HS-5 (cell line): ENCODE measurements at places on chromosomes 12 and 14.
A peak's percentile ranks its signal among the peaks of the same experiment; 100 is the strongest.

- no peak for DNase-seq
Measured at GRCh38 chr14:22919601-22919921, 612 bp upstream of the RBM23 start.

GRCh38 chr14:93311082-93311481 lies 21.8 kb downstream of the BTBD7 start:
- DNase-seq, result no peak

DNA sequence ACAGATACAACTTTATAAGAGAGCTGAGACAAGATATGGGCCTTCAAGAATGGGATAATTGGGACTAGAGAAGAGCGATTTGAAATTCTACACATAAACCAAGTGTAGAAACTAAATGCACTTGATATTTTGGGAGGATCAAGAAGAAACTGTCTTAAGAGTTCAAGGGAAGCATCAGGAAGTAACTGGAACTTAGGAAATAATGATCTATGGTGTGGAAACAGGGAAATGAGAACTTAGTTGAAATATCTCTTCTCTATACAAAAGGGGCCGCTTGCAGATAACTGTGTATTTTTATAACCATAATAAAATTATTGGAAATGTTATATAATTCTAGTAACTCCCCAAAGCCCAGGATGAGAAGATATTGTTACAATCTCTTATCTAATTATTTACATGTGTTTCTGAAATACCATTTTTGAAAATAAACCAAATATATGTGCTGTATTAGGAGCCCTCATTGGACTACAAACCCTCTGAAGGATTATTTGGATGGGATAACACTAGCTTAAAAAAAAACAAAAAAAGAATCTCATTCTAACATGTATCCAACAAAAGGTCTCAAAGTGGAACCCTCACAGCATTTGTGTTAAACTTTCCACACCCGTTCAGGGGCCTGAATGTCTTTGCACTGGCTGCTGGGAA lies 84.7 kb upstream of the FLRT2 start:
- no peak for DNase-seq

DNA sequence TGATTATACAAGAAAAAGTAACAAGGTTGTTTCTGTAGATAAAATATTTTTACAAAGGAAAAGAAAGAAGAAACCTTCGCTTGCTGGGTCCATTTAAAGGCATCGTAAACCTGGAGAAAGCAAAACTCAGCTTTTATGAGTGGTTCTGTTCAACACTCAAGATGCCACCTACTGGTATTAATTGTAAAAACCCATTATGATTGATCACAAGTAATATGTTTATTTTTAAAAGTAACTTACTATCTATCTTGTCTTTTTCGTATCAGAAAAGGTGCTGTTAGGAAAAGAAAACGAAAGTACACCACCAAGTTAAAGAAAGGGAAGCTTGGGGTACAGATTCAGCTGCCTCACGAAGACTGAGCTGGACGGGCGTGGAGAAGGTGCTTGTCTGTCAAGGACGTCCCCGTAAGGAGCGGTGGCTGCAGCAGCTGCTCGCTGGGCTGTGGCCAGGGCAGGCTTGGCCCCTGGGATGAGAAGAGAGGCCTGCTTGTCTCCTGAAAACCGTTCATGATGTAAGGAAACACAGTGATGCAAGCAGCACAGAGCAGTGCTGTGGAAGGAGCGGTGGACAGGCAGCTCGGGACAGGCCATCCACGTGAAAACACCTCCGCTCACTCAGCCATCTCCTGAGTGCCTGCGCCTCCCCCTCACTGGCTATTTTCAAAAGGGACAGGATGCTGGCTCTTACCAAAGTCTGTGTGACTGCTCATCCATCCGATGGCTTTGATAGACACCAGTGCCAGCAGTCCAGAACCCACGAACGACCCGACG lies 25.0 kb downstream of the SLC15A4 start:
- DNase-seq, result no peak

DNA sequence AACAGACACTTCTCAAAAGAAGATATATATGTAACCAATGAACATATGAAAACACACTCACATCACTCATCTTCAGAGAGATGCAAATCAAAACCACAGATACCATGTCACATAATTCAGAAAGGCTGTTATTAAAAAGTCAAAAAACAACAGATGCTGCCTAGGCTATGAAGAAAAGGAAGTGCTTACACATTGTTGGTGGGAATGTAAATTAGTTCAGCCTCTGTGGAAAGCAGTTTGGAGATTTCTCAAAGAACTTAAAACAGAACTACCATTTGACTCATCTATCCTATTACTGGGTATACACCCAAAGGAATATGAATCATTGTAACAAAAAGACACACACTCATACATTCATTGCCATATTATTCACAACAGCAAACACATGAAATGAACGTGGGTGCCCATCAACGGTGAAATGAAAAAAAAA lies 35.1 kb downstream of the EIF2S3B start:
- DNase-seq, result peak; percentile 70

DNA sequence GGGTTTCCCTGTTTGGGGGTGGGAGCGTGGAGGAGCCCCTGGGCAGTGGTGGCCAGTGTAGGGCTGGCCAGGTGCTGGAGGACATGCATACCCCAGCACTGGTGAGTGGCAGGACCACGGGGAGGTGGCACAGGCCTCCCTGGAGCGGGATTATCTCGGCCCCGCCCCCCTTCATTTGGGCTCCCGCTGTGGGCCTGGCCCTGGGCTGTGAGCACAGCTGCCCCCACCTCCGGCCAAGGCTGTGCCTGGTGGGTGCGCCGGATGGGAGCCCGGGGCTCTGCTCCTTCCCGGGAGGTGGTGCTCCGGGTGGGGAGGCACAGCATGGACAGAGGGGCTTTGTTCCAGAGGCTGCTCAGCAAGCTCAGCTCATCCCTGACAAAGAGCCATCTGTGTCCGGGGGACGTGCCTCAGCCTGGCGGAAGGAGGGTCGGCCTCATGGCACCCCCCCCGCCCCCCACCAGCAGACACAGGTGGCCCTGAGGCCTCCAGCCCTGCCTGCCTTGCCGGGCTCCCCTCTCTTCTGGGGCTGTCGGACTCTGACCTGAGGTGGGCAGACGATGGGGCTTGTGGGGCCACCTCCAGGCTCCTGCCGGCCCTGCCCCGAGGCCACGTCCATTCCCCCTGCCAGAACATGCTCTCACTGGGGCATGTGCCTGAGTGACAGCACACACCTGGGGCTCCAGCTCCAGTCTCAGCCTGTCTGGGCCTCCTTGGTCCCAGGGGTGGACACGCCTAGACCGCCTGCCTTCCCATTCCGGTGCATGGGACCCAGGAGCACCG lies 8.4 kb downstream of the TEDC1 start:
- DNase-seq, result no peak

- DNase-seq, result no peak
Measured at GRCh38 chr12:11460343-11461023, 65.1 kb upstream of the PRB2 start.

DNA sequence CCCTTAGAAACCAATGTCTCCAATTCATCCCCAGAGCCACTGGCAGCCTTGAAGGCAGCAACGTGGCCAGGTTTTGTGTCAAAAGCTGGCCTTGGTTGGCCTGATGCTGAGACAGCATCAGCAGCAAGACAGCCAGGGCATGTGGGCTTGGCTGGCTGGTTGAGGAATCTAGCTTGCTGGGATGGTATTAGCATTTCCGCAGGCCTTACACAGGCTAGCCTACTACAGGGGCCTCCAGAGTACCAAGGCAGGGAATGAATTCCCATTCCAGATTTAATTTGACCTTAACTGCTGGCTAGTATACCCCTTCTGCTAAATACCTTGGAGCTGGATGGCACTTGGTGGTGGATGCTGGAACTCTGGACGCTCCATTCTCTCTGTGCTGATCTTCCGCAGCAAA lies 15.8 kb downstream of the NGDN start:
- DNase-seq, result no peak

DNA sequence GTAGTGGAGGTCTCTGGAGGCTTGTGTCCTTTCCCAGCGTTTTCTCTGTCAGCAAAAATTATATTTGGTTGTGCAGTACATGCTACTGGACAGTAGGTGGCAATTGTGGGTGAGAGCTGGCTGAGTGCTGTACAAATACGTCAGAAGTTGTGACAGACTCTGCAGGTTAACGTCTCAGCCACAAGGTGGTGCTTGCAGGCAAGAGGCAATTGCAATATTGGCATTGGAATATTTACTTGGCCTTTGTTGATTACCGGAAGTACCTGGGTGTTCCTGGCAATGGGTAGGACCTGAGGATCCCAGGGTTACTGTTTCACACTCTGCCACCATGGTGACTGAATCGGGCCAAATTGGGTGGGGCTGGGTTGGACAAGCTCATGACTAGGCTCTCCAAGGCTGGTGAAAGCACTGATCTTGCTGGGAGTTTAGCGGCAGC lies 333.9 kb upstream of the LMO3 start:
- peak; percentile 47 for DNase-seq

- no peak for DNase-seq
Measured at GRCh38 chr14:76169776-76170175, 18.1 kb downstream of the GPATCH2L start.

- no peak for DNase-seq
Measured at GRCh38 chr14:20818861-20819260, 16.2 kb upstream of the RNASE1 start.

- no peak for DNase-seq
Measured at GRCh38 chr14:100470523-100470897, 116.7 kb downstream of the BEGAIN start.

- DNase-seq, result no peak
Measured at GRCh38 chr14:69574954-69575295, 254 bp upstream of the CCDC177 start.

DNA sequence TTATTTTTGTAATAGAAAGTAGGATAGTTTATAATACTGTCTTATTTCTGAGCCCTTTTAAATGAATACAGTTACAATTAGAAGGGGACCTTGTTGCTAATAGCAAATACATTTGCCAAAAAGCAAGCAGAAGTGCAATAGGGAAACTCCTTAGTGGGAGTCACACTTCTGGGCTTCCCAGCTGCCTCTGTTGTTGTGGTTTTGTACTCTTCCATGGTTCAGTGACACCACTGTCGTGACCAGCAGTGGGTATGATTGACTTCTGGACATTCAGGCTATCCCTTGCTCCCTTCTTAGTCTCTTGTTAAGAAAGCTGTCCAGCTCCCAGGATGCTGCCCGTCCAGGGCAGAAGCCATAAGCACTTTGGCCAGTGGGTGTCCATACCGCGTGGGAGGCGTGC lies 22.6 kb downstream of the TCTN1 start:
- DNase-seq, result no peak

DNA sequence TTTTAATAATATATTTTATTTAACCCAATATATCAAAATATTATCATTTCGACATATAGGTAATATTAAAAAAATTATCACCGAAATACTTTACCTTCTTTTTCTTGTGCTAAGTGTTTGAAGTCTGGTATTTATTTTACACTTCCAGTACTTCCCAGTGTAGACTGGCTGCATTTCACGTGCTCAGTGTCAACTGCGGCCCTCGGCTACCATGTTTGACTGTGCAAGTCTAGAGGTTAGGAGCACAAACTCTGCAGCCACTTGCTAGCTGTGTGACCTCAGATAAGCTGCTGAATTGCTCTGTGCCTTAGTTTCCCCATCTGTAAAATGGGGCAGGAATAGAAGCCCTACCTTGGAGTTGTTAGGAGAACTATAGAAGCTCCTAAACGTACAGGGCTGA lies 42.3 kb upstream of the ESRRB start:
- DNase-seq, result no peak

- DNase-seq, result no peak
Measured at GRCh38 chr12:42716491-42716891, 126.9 kb upstream of the PRICKLE1 start.

DNA sequence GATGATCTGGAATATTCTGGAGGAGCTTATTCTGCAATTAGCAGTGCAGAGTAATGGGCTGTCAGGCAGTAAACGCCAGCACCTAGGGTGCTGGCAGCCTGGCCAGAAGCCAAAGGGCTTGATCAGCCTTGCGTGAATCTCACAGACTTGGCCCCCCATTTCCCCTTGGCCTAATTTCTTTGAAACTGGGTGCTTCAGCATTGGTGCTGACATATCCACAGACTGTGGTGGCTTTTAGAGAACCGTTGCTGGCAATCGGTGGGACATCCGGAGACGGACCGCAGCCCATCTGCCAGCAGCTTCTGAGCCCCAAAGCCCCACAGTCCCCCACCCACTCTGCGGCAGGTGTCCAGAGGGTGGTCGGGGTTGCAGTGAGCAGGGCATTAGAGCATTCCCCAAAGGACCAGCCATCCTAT lies 157.1 kb downstream of the CALM1 start:
- no peak for DNase-seq
